ENCODE measurements at places on chromosomes 7 and 10.

DNA sequence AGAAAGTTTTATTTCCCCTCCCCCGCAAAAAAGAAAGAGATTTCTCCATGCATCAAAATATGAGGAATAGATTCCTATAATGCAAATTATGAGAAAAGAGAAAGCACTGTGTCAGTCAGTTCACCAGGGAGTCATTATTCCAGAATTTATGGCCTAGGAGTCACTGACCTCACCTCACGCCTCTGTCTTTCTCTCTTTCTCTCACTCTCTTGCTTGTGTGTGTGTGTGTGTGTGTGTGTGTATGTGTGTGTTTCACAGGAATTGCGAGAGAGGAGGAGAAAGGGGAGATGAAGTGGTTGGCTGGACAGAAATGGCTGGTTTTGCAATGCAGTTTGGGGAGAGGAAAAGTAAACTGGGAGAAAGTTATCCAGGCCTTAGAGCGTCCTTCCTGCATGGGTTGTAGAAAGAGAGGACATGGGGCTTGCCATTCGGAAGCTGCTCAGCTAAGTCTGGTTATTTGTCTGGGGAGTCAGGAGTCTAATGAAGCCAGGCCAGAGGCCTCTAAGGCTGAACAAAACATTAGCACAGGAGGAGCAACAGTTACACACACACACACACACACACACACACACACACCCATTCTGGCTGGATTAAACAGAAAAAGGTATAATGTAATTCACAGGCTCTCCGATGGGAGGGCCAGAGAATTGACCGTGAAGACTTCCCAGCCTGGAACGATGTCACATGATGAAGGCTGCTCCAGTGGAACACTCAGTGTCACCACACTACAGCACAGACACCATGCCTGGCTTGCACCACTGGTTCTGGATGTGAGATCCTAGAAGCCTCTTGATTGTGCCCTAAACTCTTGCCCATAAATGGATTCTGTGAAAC, 12.8 kb upstream of the FFAR4 start:
- DNase-seq = no peak

DNA sequence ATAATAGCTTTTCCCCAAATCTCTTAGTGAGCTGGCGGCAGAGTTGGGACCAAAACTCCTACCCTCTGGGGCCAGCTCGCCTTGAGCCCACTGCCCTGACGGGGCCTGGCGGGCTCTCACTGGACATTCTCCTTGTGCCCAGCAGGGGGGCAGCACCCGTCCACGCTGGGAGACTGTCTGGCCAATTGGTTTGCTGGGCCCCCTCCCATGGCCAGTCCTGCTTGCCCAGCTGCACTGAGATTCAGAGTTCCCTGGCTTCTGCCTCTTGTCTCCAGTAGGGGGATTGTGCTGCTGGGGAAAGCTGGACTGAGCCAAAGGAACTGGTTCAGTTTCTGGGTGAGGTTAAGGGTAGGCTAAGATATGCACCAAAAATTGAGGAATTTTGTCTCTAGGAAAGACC, 59.8 kb downstream of the RAMP3 start:
- DNase-seq = no peak

DNA sequence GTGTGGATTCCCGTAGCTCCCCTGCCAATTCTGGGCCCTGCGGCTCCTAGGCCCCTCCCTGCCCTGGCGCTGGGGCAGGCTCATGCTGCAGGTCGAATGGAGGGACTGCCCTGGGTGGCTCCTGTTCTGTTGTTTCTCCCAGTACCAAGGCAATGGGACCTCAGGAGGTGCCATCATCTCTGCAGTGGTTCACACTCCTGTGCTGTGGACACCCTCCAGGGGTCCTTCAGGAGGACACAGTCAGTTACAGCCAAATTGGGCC, 138.3 kb downstream of the ZMIZ1 start:
- no peak for DNase-seq

GRCh38 chr7:14336256-14336655, 346.8 kb upstream of the ETV1 start:
- DNase-seq = no peak

GRCh38 chr10:74857586-74857985, 31.2 kb downstream of the KAT6B start:
- no peak for DNase-seq

- DNase-seq = no peak
These were observed 53.1 kb downstream of the TACR2 start for GRCh38 chr10:69363666-69364065.

DNA sequence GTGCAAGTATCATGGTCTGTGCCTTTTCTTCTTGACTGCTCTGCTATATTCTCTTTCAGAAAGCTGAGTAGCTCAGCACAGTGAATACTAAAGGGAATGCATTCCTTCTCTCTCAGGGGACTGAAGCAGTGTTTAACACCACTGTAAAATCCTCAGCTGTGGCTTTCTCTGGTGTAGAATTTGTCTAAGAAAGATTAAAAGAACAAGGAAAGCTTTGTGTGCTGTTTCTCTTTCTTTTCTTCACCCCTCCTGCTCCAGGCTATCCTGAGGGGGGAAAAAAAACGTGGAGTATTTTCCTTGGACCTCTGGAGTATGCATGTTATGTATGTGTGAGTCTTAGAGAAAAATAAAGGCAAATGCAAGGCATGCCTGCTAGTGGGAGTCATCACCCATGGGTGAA, 383.9 kb downstream of the AUTS2 start:
- DNase-seq = no peak

- no peak for DNase-seq
These were observed 1.3 kb downstream of the COL1A2 start for GRCh38 chr7:94396037-94396431.

DNA sequence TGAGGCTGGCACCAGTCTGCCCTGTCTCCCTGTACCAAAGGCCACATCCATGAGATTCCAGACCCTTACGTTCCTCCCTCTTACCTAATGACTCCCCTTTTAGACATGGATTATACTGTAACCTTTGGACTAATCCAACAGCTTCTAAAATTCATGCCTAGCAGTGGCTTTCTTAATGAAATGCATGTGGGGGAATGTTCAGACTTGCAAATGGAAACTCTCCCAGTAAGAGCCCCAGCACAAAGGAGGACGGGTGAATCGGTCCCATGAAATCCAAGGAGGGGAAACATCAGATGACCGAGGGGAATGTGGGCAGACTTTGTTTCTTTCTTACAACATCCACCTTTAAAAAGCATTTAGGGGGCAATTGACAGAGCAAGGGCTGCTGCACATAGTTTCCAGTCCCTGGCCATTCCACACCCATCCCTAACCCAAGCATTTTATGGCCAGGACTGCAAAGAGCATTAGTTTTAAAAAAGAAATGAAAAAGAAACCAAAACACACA, 71.5 kb downstream of the COL13A1 start:
- no peak for DNase-seq

GRCh38 chr10:111531690-111532089, 454.9 kb downstream of the ADRA2A start:
- no peak for DNase-seq

- DNase-seq = peak; percentile 32
These were observed at the start of gene GIMAP8 for GRCh38 chr7:150450491-150451001. Gene GIMAP8 (plus strand): TSS chr7:150450630. CDS start chr7:150466699, 16,069 bp downstream.

Data from stimulated activated CD4-positive, alpha-beta T cell treated with anti-CD3 and anti-CD28 coated beads, Interleukin-2, amount 100 ng/mL, for 4 hours (primary cell).